ENCODE measurements at places on chromosomes 5 and 9.

DNA sequence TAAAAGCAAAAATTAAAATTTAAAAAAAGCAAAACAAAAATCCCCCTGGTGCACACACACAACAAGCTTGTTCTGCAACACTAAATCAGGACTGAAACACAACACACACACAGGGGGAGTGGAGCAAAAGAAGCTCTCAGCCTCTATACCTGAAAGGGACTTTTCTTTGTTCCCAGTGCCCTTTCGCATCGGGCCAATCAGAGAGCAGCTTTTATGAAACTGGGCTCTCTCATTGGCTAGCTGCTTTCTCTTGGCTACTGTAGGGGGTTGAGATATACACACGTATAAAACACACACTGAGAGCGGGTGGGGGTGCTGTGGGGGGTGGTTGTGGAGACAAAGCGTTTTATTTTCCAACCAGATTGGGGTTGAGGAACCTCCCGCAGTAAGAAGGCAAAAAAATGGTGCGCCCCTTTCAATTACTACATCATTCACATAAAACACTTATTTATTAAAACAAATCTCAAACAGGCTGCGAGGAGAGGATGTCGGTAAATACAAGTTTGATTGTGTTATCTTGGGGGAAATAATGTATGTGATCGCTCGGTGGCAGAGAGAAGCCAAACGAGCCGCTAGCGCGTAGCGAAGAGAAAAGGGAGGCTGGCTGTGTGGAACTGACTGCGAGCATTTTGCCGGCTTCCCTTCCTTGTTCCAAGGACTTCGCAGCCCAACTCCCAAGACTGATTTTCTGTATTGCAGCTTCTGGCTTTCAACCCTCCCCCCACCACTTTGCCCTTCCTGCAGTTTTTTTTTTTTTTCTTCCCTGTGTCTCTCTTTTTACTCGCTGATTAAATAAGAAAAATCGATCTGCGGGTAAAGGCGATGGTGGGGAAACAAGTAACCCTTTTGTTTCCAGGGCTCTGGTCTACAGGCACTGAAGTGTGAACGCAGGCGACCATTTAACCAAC, 2.5 kb upstream of the ZNF608 start:
- no peak for DNase-seq

DNA sequence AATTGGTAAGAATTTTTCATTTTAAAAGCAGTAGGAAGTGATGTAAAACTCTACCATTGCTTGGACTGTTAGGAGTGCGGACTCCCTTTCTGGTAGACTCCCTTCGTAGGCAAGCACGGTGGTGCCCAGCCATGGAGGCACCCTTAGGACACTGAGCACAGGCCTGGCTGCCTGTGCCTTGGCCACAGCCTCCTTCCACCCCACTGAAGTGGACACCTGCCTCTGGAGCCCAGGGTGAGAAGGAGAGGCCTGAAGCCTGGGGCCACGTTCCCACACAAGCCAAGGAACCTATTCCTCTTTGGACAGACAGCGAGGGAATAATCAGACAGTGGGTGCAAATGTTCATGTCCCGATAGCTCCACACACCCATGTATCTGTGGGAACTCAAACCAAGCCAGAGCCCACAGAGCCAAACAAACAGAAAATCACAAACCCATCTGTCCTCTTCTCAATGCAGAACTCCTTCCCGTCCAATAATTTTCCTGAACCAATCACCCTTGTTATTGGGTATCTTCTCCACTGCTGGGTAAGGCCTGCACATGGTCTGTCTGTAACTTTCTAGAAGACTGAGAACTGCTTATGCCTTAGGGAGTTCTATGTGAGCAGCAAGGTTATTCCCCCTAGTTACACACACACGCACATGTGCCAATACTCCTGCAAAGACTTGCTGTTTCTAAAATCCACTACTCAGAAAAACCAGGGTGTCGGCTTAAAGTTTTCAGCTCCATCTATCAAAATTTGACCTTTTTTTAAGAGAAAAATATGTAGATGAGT, 45.2 kb downstream of the UBE2QL1 start:
- no peak for DNase-seq

GRCh38 chr5:107805824-107806223, 135.1 kb upstream of the EFNA5 start:
- DNase-seq: no peak

DNA sequence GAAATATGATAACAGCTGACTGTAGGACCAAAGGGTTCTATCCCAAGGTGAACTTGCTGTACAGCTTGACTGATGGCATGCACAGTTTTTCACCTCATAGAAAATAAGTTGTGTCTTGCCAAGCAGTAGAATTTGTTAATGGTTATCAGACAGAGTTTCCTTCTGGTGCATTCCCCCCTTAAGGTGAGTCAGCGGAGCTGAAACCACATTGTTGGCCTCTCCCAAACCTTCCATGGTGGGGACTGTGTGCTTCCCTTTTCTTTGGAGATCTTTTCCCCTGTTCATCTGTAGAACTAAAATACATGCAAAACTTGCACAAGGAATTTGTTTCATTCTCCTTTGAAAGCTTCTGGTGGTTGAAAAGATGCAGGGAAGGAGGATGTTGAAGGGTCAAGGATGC, 179.8 kb downstream of the FGF1 start:
- DNase-seq: no peak

GRCh38 chr5:132481596-132482211, 8.9 kb downstream of the IRF1 start:
- no peak for DNase-seq

DNA sequence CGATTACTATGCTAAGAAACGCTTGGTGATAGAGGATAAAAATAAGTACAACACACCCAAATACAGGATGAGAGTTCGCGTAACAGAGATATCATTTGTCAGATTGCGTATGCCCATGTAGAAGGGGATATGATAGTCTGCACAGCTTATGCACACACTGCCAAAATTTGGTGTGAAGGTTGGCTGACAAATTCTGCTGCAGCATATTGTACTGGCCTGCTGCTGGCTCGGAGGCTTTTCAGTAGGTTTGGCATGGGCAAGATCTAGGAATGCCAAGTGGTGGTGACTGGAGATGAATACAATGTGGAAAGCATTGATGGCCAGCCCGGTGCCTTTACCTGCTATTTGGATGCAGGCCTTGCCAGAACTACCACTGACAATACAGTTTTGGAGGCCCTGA, 208.4 kb downstream of the PDZD2 start:
- no peak for DNase-seq

DNA sequence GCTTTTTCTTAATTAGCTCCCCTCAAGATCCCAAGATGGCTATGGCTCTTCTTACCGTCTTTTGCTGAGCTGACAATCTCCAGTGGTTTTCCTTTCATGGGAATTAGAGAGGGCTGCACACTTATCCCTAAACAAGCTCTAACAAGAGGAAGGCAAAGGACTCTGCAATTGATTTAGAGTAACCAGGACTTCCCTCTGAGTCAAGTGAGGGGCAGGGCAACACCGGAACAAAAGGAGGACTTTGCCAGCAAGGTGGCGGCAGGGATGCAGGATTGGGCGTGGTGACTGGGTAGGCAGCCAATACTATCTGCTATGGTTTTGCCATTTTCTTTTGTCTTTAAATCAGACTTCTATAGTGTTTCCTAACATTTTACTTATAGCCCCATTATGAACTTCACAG, 9.8 kb downstream of the SLC44A1 start:
- DNase-seq: no peak

- DNase-seq: no peak
Observed at GRCh38 chr5:156774273-156774672, 75.8 kb upstream of the PPP1R2B start.

GRCh38 chr9:112852741-112853504, 37.8 kb downstream of the SLC46A2 start:
- DNase-seq: no peak

GRCh38 chr9:27589462-27589861, 16.2 kb upstream of the C9orf72 start:
- DNase-seq: no peak

DNA sequence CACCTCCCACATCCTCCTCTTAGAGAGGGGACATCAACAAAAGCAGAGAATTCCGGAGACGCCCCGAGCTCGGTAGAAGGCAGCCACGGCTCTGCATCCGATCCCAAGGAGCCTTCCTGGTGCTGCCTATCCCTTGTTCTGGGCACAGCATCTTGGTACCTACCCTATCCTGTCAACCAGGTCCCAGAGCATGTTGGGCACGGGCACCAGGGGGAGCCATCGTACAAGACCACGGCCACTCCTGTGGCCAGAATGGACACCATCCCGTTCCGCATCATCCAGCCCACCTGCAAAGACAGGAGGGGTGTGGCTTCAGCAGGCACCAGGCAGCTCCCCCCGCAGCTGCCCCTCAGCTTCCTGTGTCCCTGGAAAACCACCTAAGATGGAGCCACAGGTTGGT, 62.7 kb upstream of the ZNF354A start:
- DNase-seq: no peak

- no peak for DNase-seq
Observed at GRCh38 chr5:149213264-149213880, 58.3 kb upstream of the AFAP1L1 start.

DNA sequence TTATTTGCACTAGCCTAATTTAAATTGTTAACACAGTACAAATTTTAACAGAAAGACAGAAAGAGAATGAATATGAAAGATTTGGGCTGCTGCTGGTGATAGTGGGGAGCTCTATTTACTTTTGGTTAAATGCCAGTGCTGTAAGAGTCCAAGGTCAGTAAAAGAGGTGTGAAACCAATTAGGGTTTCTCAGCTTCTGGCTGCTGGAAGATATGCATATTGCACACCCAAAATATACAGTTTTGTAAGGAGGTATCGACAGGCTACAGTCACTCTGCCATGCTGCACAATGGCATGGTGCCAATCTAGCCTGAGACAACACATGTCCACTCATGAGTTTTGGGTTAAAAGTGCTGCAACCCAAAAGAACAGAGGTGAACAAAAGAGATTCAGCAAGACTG, 79.3 kb downstream of the PPP2R2B start:
- DNase-seq: no peak

DNA sequence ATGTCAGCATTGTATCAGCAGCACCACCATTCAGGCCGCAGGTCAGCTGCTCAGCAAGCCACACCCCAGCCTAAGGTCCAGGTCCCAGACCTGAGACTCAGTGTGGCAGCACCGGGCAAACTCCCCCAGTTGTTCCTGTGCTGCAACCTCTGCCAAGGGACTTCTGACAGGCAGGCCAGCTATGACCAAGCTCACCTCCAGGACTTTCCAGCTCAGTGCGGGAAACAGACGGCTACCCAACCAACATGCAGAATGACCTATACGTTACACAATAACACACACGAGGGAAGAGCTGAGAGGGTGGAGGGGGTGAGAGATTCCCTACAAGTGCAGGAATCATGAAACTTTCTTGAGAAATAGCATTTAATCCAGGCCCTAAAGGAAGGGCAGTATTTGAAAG, 143.7 kb downstream of the FSTL4 start:
- no peak for DNase-seq

GRCh38 chr9:13447843-13448422, 168.4 kb upstream of the MPDZ start:
- no peak for DNase-seq

- no peak for DNase-seq
Observed at GRCh38 chr9:17462869-17463464, 115.9 kb upstream of the SH3GL2 start.

- no peak for DNase-seq
Observed at GRCh38 chr5:76927961-76928360, 24.9 kb upstream of the CRHBP start.

DNA sequence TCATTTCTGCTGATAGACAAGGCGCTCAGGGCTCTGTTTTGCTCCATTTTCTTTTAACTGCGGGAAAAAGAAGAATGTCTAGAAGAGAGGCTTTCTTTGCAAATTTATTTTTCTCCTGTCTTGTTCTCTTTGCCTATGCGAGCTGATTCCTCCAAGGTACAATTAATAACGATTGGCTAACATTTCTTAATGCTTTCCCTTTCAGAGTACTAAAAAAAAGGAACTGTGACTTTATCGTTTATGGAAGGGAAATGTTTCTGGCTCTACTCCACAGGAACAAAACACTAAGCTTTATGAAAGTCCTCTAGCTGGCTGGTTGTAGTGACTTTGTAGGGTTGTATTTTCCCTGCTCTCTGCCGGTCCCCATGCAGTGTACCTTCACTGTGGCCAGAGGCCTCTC, 11.7 kb downstream of the NSG2 start:
- DNase-seq: no peak

DNA sequence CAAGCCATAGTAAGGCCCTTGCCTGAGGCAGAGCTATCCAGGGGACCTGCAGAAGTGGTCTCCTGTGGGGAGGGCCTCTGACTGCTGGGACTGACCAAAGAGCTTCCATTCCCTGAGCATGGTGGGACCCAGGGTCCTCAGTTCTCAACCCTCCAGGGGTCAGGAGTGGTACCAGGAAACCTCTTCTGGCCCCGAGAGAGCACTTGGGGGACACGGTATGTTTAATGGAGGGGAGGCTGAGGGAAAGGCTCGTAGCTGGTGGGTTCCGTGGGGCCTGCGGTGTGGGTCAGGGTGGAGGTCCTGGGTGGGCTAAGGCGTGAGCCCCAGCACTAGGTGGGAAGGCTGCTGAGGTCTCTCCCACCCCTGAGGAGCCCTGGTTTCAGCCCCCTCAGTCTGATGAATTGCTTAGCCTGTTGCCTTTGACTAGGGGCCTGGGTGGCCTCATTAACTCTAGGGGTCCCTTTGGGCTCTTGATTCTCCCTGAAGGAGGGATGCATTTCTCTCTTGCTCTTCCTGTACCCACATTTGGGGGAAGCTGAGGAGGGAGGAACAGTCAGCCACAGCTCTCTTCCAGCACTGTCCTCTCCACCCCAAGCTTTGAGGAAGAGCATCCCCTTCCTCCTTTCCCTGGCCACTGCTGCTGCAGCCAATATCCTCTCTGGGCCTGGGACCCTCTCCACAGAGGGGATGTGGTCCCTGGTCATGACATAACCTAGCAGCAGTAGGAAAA, 34.0 kb downstream of the CSF1R start:
- DNase-seq: no peak

- DNase-seq: no peak
Observed at GRCh38 chr5:4005335-4005734, 409.7 kb downstream of the IRX1 start.

DNA sequence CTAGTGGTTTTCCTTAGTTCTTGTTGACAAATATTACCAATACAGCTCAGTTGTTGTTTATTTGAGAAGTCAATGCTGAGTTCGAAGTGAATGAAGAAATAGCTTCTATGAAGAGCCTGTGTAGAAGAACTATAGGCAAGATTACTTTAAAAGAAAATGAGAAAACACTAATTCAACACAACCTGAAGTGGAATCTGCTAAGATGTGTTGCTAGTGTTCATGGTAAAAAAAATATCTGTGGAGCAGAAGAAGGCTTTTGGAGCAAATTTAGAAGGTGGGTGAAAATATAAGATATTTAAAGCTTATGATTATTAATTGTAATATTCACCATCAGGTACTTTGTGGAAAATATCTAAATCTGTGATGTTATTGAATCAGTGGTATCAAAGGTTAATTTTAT, 2.5 kb upstream of the DOCK2 start:
- DNase-seq: no peak
